ENCODE measurements at places on chromosomes 4 and X. TPM values are rescaled to one million over a fixed set of nuclear protein-coding genes. Genes with fewer than 3 reads are reported as not detected.
A peak's percentile ranks its signal among the peaks of the same experiment; 100 is the strongest.

- DNase-seq, result no peak
- peaks cover 8% of the 10 kb centered on the region for H3K27me3 ChIP-seq
- no peak overlapping the region for H3K27ac ChIP-seq
- H3K4me3 ChIP-seq, result no peak overlapping the region
These were observed 9.5 kb upstream of the BMP2K start for GRCh38 chr4:78766650-78767049.

The PDZD4 gene
- total RNA-seq, result 0.07 TPM

The FGFBP1 gene
- not detected for total RNA-seq

DNA sequence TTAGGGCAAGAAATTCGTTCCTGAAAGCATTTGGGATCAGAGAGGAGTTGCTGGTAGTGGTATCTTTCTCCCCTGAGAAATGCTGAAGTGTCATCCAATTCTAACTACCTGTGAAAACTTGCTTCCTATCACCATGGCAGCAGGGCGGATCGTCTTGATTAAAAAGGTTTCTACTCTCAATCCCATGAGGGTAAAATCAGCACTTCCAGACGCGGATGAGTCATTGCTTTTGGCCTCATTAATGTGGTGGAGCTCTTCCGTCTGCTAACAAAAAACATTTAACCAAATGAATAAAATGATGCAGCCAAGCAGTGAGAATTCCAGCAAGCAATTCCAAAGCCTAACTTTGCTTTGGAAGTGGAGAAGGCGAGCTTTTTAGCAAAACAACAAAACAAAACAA lies 325.6 kb downstream of the CAMK2D start:
- no peak overlapping the region for H3K4me3 ChIP-seq
- no peak for DNase-seq
- no peaks in the 10 kb centered on the region for H3K36me3 ChIP-seq
- no peak overlapping the region for H3K27ac ChIP-seq
- H3K4me1 ChIP-seq, result peaks cover 10% of the 10 kb centered on the region

The TMEM255A gene
- 0.15 TPM for total RNA-seq

DNA sequence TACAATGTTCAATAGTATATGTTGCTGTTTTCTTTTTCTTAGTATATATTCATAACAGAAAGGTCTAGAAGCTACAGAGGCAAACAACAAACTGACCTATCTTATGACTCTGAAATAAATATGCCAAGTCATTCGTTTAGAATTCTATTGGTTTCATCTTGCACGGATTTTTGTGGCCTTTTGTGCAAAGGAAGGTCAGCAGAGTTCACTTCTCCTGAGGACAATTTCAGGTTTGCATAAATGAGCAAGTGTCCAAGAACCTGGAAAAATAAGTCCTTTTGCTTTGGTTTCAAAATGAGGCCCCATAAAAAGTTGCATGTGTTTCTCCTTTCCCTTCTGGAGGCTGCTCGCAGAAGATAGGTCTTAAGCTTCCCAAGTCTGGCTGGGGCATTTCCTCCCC lies 156.9 kb downstream of the APBB2 start:
- no peak for DNase-seq
- H3K4me3 ChIP-seq, result no peak overlapping the region
- no peaks in the 10 kb centered on the region for H3K4me1 ChIP-seq
- H3K27ac ChIP-seq, result no peak overlapping the region
- no peaks in the 10 kb centered on the region for H3K36me3 ChIP-seq
- no peaks in the 10 kb centered on the region for H3K27me3 ChIP-seq

The DGKQ gene
- total RNA-seq, result 22.9 TPM

DNA sequence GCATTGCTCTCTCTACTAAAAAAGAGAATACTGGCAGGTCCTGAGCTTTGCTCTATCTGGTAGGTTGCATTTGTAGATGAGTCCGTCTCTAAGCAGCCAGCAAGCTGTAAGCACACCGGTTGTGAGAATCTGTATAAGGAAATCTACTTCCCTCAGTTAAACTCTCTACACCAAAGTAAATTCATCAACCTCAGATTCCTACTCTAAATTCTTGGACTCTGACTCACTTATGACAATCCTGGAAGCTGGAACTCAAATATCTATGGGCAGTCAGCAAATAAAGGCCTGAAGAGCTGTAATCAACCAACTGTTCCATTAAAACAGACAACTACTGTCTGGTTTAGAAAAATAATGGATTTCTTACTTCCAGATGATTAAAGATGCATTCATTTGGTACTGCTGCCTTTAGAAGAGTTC lies 37.9 kb downstream of the FAT1 start:
- no peaks in the 10 kb centered on the region for H3K4me1 ChIP-seq
- H3K4me3 ChIP-seq, result no peak overlapping the region
- DNase-seq, result no peak
- no peaks in the 10 kb centered on the region for H3K36me3 ChIP-seq
- H3K27me3 ChIP-seq, result no peaks in the 10 kb centered on the region

- H3K36me3 ChIP-seq, result peaks cover 16% of the 10 kb centered on the region
- H3K27me3 ChIP-seq, result no peaks in the 10 kb centered on the region
- peaks cover 66% of the 10 kb centered on the region for H3K4me1 ChIP-seq
These were observed 168.5 kb downstream of the SMIM20 start for GRCh38 chr4:26082565-26082964.

DNA sequence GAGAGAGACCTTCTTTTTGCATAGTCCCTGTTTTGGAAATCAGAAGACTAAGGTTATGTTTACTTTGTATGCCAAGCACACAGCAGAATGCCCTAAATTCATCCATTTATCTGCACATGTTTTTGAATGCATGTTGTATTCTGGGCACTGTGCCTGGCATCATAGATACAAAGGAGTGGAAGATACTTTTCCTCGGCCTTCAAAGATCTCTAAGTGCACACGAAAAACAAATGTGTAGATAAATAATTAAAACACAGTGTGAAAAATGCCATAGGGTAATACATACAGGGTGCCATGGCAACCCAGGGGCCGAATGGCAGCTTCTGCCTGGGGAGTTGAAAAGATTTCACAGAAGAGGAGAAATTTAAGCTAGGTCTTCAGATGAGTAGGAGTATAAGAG lies 390.6 kb upstream of the ATOH1 start:
- no peak overlapping the region for H3K27ac ChIP-seq
- H3K36me3 ChIP-seq, result no peaks in the 10 kb centered on the region
- no peaks in the 10 kb centered on the region for H3K4me1 ChIP-seq

The MCF2 gene
- total RNA-seq, result 0.40 TPM

DNA sequence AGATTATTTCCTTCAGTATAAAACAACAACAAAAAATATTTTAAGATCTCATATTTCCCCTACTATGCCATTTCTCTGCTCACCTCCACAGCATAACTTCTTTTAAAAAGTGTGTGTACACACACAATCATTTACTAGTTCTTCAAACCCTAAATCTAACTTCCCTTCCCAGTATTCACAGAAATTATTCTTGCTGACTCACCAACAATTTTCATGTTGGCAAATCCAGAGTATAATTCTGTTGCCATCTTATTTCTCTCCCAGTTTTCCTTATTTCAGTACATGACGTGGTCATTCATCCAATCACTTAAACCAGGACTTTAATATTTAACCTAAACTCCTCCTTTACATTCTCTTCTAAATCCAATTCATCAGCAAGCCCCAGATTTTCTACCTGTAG lies 11.4 kb upstream of the RAP1GDS1 start:
- H3K27ac ChIP-seq, result no peak overlapping the region
- H3K4me1 ChIP-seq, result peaks cover 3% of the 10 kb centered on the region
- DNase-seq, result no peak
- H3K4me3 ChIP-seq, result no peak overlapping the region

DNA sequence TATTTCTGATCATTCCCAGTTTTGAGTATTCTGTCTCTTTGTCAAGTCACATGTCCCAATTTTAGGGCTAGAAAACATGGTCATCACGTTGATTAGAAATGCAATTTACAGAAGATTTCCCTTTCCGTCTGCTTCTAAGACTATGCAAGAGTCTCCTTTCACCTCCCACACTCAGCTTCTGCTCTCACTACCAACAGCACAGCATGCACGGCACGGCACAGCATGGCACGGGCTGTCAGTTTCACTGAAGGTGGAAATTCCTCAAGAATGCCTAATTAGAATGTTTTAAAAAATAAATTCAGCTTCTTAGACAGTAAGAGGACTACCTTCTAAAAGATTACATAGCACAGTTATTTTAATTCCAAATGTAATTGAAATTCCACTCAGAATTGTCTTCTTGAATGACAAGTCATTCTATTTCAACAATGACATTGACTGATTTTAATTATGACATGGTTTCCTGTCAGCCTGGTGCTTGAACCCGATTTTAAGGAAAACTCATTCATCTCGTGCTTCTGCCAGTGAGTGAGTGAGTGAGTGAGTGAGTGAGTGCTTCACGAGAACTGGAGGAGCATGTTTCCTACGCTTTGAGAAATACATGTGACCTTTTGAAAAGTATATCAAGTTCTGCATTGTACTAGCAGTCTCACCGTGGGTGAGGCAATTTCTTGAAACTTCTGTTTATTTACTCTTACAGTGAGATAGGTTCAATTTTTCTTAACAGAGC lies 124.8 kb upstream of the SORBS2 start:
- no peak for DNase-seq
- H3K4me1 ChIP-seq, result no peaks in the 10 kb centered on the region
- no peak overlapping the region for H3K4me3 ChIP-seq

DNA sequence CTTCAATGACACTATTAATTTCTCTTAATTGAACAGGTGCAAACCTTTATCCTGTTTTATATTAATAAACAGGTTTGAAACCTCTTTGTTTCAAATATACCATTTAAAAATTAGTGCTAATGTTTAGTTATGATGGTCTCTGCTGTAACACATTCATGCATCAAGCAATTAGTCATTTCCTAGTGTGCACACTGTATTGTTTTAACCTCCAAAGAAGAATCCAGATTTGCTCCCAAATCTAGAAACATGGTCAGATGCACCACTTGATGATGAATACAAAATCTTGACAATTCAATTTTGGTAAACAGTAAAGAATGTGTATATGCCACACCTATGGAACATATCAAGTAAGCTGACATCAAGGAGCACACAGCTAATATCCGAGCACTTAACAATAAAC lies 157.1 kb downstream of the TRIML1 start:
- H3K4me1 ChIP-seq, result no peaks in the 10 kb centered on the region
- no peak overlapping the region for H3K4me3 ChIP-seq
- no peak overlapping the region for H3K27ac ChIP-seq
- no peaks in the 10 kb centered on the region for H3K27me3 ChIP-seq
- H3K36me3 ChIP-seq, result no peaks in the 10 kb centered on the region

The FLNA gene
- total RNA-seq, result 2,011 TPM

- no peaks in the 10 kb centered on the region for H3K27me3 ChIP-seq
- peaks cover 50% of the 10 kb centered on the region for H3K4me1 ChIP-seq
- no peak for DNase-seq
- peak overlapping the region; percentile 58 for H3K4me3 ChIP-seq
- H3K27ac ChIP-seq, result peak overlapping the region; percentile 94
- H3K36me3 ChIP-seq, result peaks cover 16% of the 10 kb centered on the region
These were observed 15.6 kb upstream of the ATP8A1 start for GRCh38 chr4:42672359-42673081.

The PABPC5 gene
- not detected for total RNA-seq

- peak overlapping the region; percentile 99 for H3K27ac ChIP-seq
- peak; percentile 49 for DNase-seq
- no peaks in the 10 kb centered on the region for H3K27me3 ChIP-seq
- peak overlapping the region; percentile 86 for H3K4me3 ChIP-seq
These were observed 3.1 kb downstream of the MTMR1 start for GRCh38 chrX:150696331-150696730.

- peaks cover 31% of the 10 kb centered on the region for H3K4me1 ChIP-seq
- H3K4me3 ChIP-seq, result no peak overlapping the region
- peaks cover 3% of the 10 kb centered on the region for H3K27me3 ChIP-seq
- H3K27ac ChIP-seq, result peak overlapping the region; percentile 86
- peak; percentile 40 for DNase-seq
These were observed 28.6 kb upstream of the MXD4 start for GRCh38 chr4:2290488-2290887.

The TMPRSS11B gene
- total RNA-seq, result not detected

The TNIP3 gene
- total RNA-seq, result 9.3 TPM

DNA sequence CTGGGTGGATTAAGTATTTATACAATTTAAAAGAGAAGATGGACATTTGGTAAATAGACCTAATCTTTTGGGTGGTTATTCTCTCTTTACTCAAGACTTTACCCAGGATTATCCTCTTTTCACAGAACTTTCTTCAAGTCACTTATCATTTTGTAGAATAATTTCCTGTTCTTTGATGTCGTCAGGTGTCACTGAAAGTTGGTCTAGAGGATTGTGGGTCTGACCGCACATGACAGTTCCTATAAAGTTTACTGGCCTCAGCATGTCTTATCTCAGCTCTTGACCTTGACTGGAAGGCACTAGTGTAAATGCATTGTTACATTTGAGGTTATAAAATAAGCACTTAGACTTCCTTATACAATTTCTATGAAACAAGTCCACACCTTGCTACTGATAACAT lies 139.9 kb upstream of the SLC4A4 start:
- H3K27ac ChIP-seq, result peak overlapping the region; percentile 57
- H3K4me3 ChIP-seq, result no peak overlapping the region
- peaks cover 11% of the 10 kb centered on the region for H3K4me1 ChIP-seq
- no peaks in the 10 kb centered on the region for H3K27me3 ChIP-seq
- DNase-seq, result peak; percentile 60

The ADH1A gene
- not detected for total RNA-seq

- DNase-seq, result no peak
- H3K27ac ChIP-seq, result no peak overlapping the region
- no peaks in the 10 kb centered on the region for H3K27me3 ChIP-seq
- H3K4me1 ChIP-seq, result no peaks in the 10 kb centered on the region
- H3K4me3 ChIP-seq, result no peak overlapping the region
These were observed 353.3 kb downstream of the ARHGAP24 start for GRCh38 chr4:85828027-85828890.

The IL1RAPL1 gene
- total RNA-seq, result not detected

- peaks cover 9% of the 10 kb centered on the region for H3K36me3 ChIP-seq
- H3K4me1 ChIP-seq, result peaks cover 40% of the 10 kb centered on the region
- peak overlapping the region; percentile 62 for H3K4me3 ChIP-seq
- peak overlapping the region; percentile 89 for H3K27ac ChIP-seq
- DNase-seq, result peak; percentile 50
These were observed 5.9 kb downstream of the RTL3 start for GRCh38 chrX:78653118-78653822.

GRCh38 chrX:70476166-70476933 lies 31.7 kb downstream of the DLG3 start:
- peaks cover 17% of the 10 kb centered on the region for H3K36me3 ChIP-seq
- no peaks in the 10 kb centered on the region for H3K27me3 ChIP-seq
- no peak overlapping the region for H3K4me3 ChIP-seq
- H3K4me1 ChIP-seq, result peaks cover 24% of the 10 kb centered on the region

The LINC00632 gene
- not detected for total RNA-seq

The LIMCH1 gene
- total RNA-seq, result not detected

- no peaks in the 10 kb centered on the region for H3K4me1 ChIP-seq
- no peak for DNase-seq
- H3K4me3 ChIP-seq, result no peak overlapping the region
- no peak overlapping the region for H3K27ac ChIP-seq
These were observed 66.2 kb upstream of the GRID2 start for GRCh38 chr4:92237559-92237958.

The METTL14 gene
- total RNA-seq, result 47.8 TPM

The NEUROG2 gene
- total RNA-seq, result not detected

The RTL9 gene
- not detected for total RNA-seq

The ENPEP gene
- total RNA-seq, result 0.54 TPM

DNA sequence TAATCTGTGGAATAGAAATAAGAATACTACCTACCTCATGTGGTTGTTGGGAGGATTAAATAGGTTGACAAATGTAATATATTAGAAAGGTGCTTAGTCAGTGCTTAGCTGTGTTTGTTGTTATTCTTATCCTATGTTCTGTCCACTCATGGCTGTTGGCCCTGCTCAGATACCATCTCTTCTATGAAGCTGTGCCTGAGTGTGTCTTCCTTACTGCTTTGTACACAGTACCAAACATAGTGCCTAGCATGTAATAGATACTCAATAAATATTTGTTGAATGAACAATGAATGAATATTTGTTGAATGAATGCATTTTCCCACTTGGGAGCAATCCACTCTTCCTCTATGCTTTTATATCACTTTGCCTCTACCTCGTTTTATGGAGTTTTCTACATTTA lies 57.2 kb downstream of the NHS start:
- H3K4me3 ChIP-seq, result no peak overlapping the region
- no peaks in the 10 kb centered on the region for H3K27me3 ChIP-seq
- DNase-seq, result no peak
- H3K36me3 ChIP-seq, result no peaks in the 10 kb centered on the region
- no peaks in the 10 kb centered on the region for H3K4me1 ChIP-seq
